HCT116 (cell line): ENCODE measurements at places on chromosomes 1 and 21.

DNA sequence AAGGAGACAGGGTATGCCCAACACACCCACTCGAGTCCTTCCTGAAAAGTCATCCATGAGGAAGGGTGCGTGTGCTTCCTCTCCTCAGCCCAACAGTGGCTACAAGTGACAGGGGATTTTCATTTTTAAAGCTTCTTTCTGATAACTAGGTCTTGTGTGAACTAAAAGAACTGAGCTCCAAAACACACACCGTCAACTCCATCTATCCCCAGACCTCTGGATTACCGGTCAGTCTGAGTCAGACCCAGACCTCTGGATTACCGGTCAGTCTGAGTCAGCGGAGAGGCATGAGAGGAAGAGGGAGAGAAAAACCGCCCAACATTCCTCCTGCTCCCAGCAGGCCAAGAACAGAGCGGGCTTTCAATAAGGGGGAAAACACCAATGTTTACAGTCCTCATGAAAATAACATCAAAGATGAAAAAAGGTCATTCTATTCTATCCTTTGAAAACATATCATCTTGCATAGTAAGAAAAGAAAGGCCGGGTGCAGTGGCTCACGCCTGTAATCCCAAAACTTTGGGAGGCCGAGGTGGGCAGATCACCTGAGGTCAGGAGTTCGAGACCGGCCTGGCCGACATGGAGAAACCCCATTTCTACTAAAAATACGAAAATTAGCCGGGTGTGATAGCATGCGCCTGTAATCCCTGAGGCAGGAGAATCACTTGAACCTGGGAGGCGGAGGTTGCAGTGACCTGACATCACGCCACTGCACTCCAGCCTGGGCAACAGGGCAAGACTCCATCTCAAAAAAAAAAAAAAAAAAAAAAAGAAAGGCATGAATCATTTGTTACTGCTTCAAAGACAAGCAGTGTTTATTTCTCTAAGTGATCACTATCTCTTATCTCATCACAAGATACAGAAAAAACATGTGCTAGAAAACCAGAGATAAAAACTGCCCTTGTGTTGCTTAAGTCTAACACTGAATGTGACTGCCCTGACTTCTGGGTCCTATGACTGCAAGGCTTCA, 3.4 kb downstream of the PTTG1IP start:
- H3K4me3 ChIP-seq: peak overlapping the region; percentile 39
- H3K4me1 ChIP-seq: peaks cover 48% of the 10 kb centered on the region
- peak overlapping the region; percentile 95 for H3K27ac ChIP-seq

DNA sequence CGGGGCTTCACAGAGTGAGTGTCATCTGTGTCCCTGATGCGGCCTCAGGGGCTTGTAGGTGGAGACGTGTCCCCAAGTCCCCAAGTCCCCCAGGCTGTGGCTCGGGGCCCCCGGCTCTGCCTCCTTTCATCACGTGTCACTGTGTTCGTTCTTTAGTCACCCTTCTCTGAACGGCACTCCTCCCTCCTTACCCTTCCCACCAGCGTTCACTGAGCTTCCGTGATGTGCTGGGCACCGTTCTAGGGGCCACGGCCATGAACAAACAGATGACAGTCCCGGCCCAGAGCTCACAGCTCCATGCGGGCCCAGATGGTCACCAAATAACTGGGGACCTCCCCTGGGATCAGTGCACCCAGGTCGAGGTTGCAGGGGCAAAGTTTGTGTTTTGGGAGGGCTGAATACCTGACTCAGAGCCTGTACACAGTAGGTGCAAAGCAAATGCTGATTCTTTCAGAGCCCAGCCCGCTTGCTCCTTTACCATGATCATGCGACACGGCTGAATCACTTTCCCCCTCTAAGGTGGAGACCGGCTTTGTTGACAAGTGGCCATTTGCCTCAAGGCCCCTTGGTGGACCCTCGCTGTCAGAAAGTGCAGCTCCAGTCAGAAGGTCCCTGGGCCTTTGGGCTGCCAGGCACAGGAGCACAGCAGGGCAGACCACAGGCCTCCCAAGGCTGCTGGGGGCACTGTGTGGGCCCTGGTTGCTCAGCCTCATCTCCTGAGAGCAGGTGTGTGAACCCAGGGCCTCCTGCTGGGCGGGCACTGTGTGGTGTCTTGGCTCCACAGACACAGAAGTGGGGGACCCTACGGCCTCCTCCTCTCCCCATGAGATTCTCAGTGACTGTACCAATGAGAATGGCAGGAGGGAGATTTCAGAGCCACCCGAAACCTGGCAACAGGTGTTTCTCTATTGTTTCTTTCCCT, 592.5 kb downstream of the PTPRU start:
- DNase-seq: no peak
- no peaks in the 10 kb centered on the region for H3K36me3 ChIP-seq
- H3K4me3 ChIP-seq: no peak overlapping the region
- H3K27me3 ChIP-seq: peaks cover 23% of the 10 kb centered on the region; the same call in 1 of the 2 replicates
- no peak overlapping the region for H3K27ac ChIP-seq
- H3K4me1 ChIP-seq: no peaks in the 10 kb centered on the region

GRCh38 chr1:80993154-80993980, 807.4 kb upstream of the ADGRL2 start:
- no peak overlapping the region for H3K27ac ChIP-seq
- H3K4me1 ChIP-seq: no peaks in the 10 kb centered on the region
- no peak overlapping the region for H3K4me3 ChIP-seq
- no peaks in the 10 kb centered on the region for H3K36me3 ChIP-seq
- no peaks in the 10 kb centered on the region for H3K27me3 ChIP-seq

GRCh38 chr21:25893191-25893590, 158.4 kb downstream of the GABPA start:
- H3K4me1 ChIP-seq: no peaks in the 10 kb centered on the region
- no peak overlapping the region for H3K4me3 ChIP-seq
- H3K27me3 ChIP-seq: no peaks in the 10 kb centered on the region
- DNase-seq: no peak
- H3K27ac ChIP-seq: no peak overlapping the region
